ENCODE measurements at places on chromosomes 3 and 15. TPM values are rescaled to one million over a fixed set of nuclear protein-coding genes. Genes with fewer than 3 reads are reported as not detected.

Gene PLSCR5
- not detected for total RNA-seq

Gene SLC12A8
- 0.65 TPM for total RNA-seq

GRCh38 chr3:31606453-31606852 lies 73.7 kb downstream of the STT3B start:
- DNase-seq: no peak

- no peak for DNase-seq
These were observed 63.4 kb downstream of the CYFIP1 start for GRCh38 chr15:22916606-22917350.

DNA sequence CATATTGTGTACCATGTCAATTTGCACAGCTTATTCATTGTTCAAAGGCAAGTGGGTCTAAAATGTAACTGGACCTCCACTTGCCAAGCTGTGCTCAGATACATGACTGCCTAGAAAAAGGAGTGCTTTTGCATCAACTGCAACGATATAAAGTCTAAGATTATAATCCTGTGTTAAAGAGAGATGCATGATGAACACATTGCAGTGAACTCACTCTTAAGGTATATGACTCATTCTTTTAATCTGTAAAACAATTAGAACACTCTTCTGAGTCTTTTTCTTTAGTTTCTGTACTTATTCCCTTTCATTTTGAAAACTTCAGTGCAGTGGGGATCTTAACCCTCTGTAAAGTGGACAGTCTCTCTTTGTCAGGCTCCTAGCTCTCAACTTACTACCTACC lies 982.8 kb downstream of the ROBO1 start:
- no peak for DNase-seq

DNA sequence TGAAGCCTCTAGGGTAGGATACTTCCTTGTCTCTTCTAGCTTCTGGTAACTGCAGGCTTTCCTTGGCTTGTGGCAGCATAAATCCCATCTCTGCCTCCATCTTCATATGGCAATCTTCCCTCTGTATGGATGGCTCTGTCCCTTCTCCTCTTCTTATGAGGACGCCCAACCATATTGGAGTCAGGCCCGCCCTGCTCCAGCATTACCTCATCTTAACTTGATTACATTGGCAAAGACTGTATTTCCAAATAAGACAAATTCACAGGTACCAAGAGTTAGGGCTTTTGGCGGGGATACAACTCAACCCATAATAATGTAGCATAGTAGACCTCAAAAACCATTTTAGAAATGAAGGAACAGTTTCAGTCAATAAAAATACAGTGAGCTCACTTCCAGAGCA lies 75.4 kb downstream of the BDH1 start:
- no peak for DNase-seq
